Endothelial cell of umbilical vein (primary cell): ENCODE measurements at places on chromosomes 11 and 22.

- peak; percentile 52 for DNase-seq
Observed at GRCh38 chr22:38327805-38328204, 10.6 kb upstream of the CSNK1E start.

DNA sequence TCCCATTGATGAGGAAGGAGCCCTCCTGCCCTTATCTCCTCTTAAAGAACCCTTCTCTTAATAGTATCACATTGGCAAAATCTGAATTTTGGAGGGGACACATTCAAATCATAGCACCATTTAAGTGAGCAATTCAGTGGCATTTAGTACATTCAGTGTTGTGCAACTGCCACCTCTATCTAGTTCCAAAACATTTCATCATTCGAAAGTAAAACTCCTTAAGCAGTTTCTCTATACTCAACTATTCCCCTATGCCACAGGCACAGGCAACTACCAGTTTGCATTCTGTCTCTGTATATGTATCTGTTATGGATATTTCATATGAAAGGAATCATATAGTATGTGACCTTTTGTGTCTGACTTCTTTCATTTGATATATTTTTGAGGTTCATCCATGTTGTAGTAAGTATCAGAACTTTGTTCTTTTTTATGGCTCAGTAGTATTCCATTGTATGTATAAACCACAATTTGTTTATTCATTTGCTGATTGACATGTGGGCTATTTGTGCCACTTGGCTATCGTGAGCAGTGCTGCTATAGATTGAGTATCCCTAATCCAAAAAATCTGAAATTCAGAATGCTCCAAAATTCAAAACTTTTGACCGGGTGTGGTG is 22.9 kb downstream of the FAR1 start:
- DNase-seq = no peak

DNA sequence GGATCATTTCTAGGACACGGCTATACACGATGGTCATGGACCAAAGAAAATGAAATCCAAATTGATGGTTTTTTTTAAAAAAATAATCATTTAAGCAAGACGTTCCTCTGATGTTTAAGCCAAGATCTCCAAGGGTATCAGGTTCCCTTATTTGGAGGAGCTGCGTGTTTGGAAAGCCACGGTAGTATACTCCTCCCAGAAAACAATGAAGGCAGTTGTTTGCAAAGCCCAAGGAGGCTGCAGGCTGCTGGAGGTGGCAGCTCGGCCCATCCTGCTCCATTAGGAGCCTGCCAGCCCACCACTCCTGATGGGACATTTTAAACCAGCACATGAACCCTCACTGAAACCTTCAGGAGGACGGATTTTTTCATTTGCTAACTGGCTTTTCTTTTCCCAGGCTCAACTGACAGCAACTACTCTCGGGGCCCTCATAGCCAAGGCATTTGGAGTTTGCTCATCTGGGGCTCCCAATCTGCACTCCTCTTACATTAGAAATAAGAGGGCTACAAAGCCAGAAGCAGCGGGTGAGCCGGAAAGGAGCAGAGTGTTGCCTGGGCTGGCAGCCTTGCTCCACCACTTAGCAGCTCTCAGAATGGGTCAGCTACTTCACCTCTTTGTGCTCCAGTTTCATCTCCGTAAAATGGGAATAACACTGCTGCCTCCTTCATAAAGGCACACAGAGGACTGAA is 58.4 kb downstream of the ABTB2 start:
- no peak for DNase-seq

- DNase-seq = peak; percentile 37
Observed at GRCh38 chr11:66478729-66479393, 1.4 kb upstream of the DPP3 start.

DNA sequence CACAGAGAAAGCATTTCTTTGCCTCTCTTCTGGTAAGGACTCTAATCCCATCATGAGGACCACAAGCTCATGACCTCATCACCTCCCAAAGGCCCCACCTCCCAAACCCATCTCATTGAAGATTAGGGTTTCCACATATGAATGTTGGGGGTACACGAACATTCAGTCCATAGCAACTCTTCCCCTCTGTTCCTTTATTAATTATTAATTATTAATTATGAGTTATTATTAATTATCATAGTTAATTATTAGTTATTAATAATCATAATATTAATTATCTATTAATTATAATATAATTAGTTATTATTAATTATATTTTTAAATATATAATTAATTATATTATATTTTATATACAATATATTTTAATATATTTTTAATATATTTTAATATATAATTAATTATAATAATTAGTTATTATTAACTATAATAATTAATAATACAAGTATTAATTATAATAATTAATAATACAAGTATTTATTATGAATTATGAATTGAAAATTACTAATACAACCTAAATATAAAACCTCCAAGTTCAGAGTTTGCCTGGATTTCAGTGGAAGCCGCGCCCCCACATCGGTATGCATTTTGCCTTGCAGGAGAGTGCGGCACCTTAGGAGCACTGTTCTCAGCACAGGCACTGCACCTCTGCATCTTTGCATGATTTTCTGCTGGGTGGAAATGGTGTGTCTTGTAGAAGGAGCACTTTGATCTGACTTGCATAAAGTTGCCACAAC is 128.0 kb upstream of the FGF3 start:
- no peak for DNase-seq

DNA sequence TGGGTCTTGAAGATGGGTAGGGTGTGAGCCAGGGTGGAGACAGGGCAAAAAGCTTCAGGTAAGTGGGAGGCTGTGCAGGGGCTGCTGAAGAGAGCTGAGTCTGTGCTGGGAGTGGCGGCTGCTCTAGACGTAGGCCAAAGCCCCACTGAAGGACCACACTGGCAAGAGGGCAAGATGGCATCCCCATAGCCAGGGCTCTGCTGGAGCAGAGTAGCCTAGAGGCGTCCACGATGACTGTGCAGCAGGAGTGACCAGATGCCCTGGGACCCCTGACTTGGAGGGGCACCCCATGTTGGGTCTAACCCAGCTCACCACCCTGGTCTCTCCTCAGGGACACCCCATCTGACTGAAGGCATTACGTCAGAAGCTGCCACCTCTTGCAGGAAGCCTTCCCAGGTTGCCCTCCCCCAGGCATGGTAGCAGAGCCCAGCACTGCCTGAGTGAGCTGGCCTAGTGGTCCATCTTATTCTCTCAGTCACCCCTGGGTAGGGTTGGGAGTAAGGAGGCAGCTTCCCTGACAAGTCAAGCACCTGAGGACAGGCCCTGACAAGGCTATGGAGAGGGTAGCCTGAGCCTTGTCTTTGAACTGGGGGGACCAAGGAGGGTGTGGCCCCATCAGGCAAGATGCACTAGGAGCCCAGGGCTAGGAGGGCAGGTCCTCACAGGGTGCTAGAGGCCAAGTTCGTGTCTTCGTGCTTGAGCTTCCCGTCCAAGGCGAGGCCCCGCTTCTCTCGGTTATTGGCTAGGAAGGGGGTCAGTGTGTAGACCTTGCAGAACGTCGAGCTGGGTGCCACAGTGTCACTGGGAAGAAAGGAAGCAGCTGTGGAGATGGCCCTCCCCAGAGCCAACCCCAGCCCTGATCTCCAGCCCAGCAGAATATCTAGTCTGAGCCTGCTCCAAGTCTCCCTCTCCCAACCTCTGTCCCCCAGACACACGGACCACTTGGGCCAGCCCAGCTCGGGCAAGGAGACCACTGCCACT is 33.1 kb downstream of the TPBGL start:
- DNase-seq = no peak

GRCh38 chr22:31229402-31230079 is 17.4 kb downstream of the LIMK2 start:
- DNase-seq = peak; percentile 82

GRCh38 chr11:56922421-56922820 is 66.3 kb upstream of the OR5AK2 start:
- no peak for DNase-seq

- no peak for DNase-seq
Observed at GRCh38 chr11:110486156-110486555, 56.4 kb downstream of the FDX1 start.

- no peak for DNase-seq
Observed at GRCh38 chr11:14364322-14364721, 5.3 kb upstream of the RRAS2 start.

DNA sequence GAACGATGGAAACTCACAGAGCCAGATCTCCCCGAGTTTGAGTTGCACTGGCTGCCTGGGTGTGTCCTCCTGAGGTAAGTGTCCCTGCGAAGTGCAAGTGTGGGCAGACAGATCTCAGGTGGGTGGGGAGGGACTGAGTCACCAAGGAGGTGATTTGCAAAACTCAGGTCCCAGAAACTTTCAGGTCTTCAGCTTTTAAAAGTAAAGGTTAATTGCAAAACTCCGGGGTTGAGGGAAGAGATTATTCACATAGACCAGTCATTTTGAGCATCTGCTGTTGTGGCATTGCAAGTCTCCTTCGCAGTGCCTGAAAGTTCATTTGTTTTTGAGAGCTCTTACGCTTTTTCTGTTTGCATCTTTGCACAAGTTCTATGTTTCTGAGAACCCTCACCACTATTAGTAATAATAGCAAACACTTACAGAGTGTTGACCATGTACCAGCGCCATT is 7.1 kb downstream of the CD44 start:
- no peak for DNase-seq

- DNase-seq = no peak
Observed at GRCh38 chr11:13053255-13053917, 44.3 kb downstream of the RASSF10 start.
